ENCODE measurements at places on chromosomes 7 and 10. TPM values are rescaled to one million over a fixed set of nuclear protein-coding genes. Genes with fewer than 3 reads are reported as not detected.
A peak's percentile ranks its signal among the peaks of the same experiment; 100 is the strongest.

DNA sequence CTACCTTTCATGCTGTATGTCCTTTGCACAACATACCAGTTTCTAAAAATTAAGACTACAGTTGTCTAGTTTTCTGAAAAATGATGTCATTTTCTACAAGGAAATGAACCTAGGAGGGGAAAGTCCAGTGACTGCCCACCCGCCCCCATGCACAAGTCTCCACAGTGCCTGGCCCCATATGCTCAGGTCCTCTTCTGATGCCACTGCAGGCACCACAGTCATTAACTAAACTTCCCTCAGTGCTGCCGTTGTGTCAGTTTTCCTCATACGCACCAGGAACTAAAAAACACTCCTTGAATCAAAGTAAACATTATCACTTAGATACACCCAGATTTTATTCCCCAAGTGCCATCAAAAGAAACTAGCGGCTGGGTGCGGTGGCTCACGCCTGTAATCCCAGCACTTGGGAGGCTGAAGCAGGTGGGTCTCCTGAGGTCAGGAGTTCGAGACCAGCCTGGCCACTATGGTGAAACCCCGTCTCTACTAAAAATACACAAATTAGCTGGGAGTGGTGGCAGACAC lies 6.9 kb upstream of the TNS3 start:
- H3K36me3 ChIP-seq, result no peaks in the 10 kb centered on the region
- no peak for DNase-seq
- no peaks in the 10 kb centered on the region for H3K4me1 ChIP-seq
- no peak overlapping the region for H3K4me3 ChIP-seq

GRCh38 chr7:112104120-112104519 lies 102.1 kb downstream of the DOCK4 start:
- H3K27me3 ChIP-seq, result no peaks in the 10 kb centered on the region
- H3K36me3 ChIP-seq, result no peaks in the 10 kb centered on the region
- H3K4me1 ChIP-seq, result no peaks in the 10 kb centered on the region
- DNase-seq, result no peak
- no peak overlapping the region for H3K27ac ChIP-seq

GRCh38 chr10:29119374-29119773 lies 169.5 kb upstream of the LYZL1 start:
- no peaks in the 10 kb centered on the region for H3K36me3 ChIP-seq
- no peak for DNase-seq
- H3K4me1 ChIP-seq, result peaks cover 11% of the 10 kb centered on the region
- H3K27me3 ChIP-seq, result no peaks in the 10 kb centered on the region
- no peak overlapping the region for H3K4me3 ChIP-seq

DNA sequence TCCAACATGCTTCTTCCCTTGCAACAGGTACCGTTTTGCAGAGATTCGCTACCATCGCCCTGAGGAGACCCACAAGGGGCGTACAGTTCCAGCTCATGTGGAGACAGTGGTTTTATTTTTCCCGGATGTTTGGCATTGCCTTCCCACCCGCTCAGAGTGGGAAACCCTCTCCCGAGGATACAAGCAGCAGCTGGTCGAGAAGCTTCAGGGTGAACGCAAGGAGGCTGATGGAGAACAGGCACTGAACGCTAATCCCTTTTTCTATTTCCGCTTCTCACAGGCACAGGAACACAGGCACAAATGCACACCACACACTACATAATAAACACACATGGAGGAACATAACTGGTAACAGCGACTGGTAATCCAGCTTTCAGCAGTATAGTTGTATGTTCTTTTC lies 35.2 kb downstream of the CCAR1 start:
- no peak for DNase-seq
- no peak overlapping the region for H3K27ac ChIP-seq
- no peaks in the 10 kb centered on the region for H3K27me3 ChIP-seq
- no peak overlapping the region for H3K4me3 ChIP-seq
- no peaks in the 10 kb centered on the region for H3K4me1 ChIP-seq

DNA sequence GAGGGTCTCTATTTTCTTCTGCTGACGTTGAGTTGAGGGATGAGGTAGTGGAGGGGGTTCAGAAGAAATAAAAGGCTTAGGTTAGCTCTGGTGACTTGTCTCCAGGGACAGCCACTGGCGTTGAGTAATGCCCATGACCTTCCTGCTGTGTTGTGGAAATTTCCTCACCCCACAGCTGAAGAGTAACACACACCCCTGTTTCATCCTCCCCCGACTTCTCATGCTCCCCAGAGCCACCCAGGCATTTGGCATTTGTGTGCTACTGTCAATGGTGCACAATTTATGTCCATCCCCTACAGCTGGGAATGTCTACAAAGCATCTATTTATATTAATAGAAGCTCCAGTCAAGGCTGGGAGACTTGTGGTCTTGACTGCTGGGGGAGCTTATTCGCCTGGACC lies 4.7 kb upstream of the TMEM72 start:
- no peaks in the 10 kb centered on the region for H3K36me3 ChIP-seq
- no peak overlapping the region for H3K4me3 ChIP-seq
- DNase-seq, result no peak

DNA sequence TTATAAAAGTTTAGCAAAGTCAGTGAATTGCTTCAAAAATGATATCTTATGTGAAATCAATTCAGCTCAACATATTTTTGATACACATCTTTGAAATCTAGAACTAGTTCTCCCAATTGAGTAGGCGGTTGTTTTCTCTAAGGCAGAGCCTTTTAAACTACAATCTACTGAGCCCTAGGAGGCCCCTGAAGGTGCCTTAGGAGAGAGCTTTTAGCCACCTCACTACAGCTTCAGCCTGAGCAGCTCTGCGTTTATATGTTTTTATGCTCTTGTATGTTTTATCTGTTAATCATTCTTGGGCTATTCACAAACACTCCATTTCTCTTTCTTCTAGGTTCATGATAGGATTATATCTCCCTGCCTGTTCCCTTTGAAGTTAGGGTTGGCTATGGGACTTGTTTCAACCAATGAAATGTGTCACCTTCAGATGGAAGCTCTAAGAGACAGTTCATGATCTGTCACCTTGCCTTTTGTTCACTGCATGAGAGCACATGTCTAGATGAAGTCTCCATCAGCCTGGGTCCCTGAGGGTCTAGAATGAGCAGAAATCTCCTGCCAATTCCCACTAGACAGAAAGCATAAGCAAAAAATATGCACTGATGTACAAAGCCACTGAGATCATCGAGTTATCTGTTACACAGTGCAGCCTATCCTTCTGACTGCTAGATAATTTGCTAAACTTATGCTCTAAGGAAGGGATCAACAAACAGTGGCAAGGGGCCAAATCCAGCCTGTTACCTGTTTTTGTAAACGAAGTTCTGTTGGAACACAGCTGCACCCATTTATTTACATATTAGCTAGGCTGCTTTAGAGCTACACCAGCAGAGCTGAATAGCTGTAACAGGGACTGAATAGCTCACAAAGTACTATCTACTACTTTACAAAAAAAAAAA lies 128.5 kb upstream of the CDK1 start:
- no peak for DNase-seq
- H3K27me3 ChIP-seq, result no peaks in the 10 kb centered on the region
- peaks cover 13% of the 10 kb centered on the region for H3K4me1 ChIP-seq
- H3K27ac ChIP-seq, result no peak overlapping the region
- H3K4me3 ChIP-seq, result no peak overlapping the region
- H3K36me3 ChIP-seq, result no peaks in the 10 kb centered on the region

GRCh38 chr7:134941185-134941900 lies 45.0 kb upstream of the AGBL3 start:
- H3K4me1 ChIP-seq, result peaks cover 20% of the 10 kb centered on the region
- H3K27ac ChIP-seq, result no peak overlapping the region

DNA sequence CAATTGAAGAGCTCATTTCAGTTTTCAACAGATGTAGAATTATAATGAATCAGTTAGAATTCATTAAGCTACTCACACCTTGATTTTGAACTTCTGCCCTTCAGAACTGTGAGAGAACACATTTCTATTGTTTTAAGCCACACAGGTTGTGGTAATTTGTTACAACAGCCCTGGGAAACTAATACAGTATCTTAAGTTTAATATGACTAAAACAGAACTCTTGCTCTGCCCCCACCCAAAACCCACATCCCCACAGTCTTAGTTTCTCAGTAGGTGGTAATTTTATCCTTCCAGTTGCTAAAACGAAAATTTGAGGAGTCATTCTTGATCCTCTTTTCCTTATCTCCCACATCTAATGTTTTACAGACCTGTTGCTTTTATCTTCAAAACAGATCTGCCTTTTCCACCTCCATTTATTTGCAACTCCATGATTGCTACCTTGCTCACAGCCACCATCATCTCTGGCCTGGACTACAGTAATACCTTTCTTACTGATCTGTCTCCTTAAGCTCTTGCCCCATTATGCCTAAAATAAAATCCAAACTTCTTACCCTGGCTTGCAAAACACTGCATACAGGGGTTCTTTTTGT lies 72.8 kb upstream of the NXPH1 start:
- H3K36me3 ChIP-seq, result no peaks in the 10 kb centered on the region
- H3K4me1 ChIP-seq, result no peaks in the 10 kb centered on the region
- DNase-seq, result no peak
- no peaks in the 10 kb centered on the region for H3K27me3 ChIP-seq

- no peak for DNase-seq
- no peak overlapping the region for H3K27ac ChIP-seq
- H3K27me3 ChIP-seq, result no peaks in the 10 kb centered on the region
- H3K4me3 ChIP-seq, result no peak overlapping the region
- H3K36me3 ChIP-seq, result no peaks in the 10 kb centered on the region
- peaks cover 12% of the 10 kb centered on the region for H3K4me1 ChIP-seq
Measured at GRCh38 chr10:98880971-98881370, 354.7 kb downstream of the HPSE2 start.

DNA sequence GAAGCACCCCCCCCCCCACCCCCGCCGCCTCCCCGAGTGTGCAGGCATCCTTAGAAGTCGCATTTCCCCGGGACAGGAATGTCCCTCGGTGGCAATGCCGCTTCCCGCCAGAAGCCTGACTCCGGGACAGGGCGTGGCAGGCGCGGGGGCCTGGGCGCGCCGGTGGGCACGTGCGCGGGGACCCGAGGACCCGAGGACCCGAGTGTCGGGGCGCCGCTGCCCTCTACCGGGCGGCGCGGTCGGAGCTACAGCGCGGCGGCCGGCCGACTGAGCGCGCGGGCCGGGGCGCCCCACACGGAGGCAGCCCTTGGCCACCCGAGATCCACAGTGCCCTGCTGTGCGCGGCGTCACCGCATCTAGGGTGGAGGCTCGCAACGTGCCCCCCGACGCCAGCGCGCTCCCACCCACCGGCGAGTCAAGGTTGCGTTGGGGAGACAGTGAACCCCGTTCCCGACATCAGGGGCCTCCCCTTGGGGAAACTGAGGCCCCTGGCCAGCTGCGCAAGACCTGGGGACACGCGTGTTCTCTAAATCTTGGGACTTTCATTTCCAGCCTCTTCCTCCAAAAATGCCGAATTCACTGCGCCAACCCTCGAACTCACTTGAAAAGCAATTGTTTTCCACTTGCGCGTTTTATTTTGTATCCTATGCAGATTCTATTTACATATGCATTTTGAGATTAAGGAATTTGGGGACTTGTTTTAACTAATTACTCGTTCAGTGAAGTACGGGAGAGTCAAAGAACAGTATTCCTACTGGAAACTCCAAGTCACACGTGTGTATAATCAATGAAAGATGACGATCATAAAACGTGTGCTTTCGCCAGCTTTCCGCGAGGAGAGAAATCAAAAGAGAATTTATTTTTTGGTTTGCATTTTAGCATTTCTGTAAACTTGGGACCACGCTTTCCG lies 3.1 kb upstream of the CUX1 start:
- peak; percentile 50 for DNase-seq
- peaks cover 8% of the 10 kb centered on the region for H3K27me3 ChIP-seq
- H3K36me3 ChIP-seq, result no peaks in the 10 kb centered on the region
- H3K4me1 ChIP-seq, result peaks cover 25% of the 10 kb centered on the region

DNA sequence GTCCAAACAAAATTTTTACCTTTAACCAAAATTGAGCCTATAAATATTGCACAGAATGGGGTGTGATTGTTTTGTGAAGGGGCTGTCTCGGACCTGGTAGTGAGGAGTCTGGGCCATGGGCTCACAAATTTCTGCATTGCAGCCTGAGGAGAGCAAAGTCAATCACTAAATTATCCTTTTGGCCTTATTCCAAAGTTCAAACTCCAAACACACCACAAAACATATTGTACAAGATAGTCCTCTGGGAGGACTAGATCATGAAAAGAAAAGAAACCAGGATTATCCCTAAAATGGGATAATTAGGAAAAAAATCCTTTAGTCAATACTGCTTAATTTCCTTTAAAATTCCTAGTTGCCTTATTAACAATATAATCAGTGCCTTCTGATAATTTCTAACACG lies 115.5 kb downstream of the BUB3 start:
- no peak overlapping the region for H3K4me3 ChIP-seq
- peaks cover 5% of the 10 kb centered on the region for H3K27me3 ChIP-seq
- H3K27ac ChIP-seq, result no peak overlapping the region
- no peaks in the 10 kb centered on the region for H3K4me1 ChIP-seq
- no peaks in the 10 kb centered on the region for H3K36me3 ChIP-seq

GRCh38 chr7:98294798-98295382 lies 13.4 kb downstream of the BRI3 start:
- peak; percentile 82 for DNase-seq
- H3K4me1 ChIP-seq, result peaks cover 9% of the 10 kb centered on the region
- no peak overlapping the region for H3K27ac ChIP-seq
- H3K27me3 ChIP-seq, result no peaks in the 10 kb centered on the region
- H3K36me3 ChIP-seq, result no peaks in the 10 kb centered on the region

GRCh38 chr10:131070856-131071255 lies 240.7 kb downstream of the TCERG1L start:
- no peak for DNase-seq
- no peaks in the 10 kb centered on the region for H3K36me3 ChIP-seq
- H3K27ac ChIP-seq, result no peak overlapping the region
- H3K27me3 ChIP-seq, result no peaks in the 10 kb centered on the region
- no peaks in the 10 kb centered on the region for H3K4me1 ChIP-seq

DNA sequence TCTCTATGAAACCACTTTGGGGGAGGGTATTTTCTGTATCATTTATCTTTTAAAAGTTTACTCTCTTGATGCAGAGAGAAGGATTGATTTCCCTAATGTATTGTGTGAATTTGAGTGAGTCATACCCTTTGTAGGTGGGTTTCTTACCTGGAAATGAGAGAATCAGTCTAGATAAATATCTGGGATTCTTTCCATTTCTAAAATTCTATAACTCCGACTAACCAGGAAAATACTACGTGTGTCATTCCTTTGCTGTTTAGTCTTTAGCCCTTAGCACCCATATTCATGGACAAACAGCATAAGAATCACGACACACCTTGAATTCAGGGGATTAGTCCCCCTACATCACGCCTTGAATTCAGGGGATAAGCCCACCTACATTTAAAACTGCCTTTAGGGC lies 139.1 kb downstream of the GATA3 start:
- no peaks in the 10 kb centered on the region for H3K36me3 ChIP-seq
- no peaks in the 10 kb centered on the region for H3K4me1 ChIP-seq
- peaks cover 6% of the 10 kb centered on the region for H3K27me3 ChIP-seq
- no peak overlapping the region for H3K4me3 ChIP-seq

- peaks cover 3% of the 10 kb centered on the region for H3K36me3 ChIP-seq
- no peaks in the 10 kb centered on the region for H3K4me1 ChIP-seq
- DNase-seq, result no peak
- H3K4me3 ChIP-seq, result no peak overlapping the region
- H3K27ac ChIP-seq, result no peak overlapping the region
Measured at GRCh38 chr7:38753347-38753746, 122.2 kb upstream of the AMPH start.

- H3K27me3 ChIP-seq, result no peaks in the 10 kb centered on the region
- peak; percentile 28 for DNase-seq
- H3K4me1 ChIP-seq, result no peaks in the 10 kb centered on the region
- no peaks in the 10 kb centered on the region for H3K36me3 ChIP-seq
Measured at GRCh38 chr10:94286901-94287300, 75.8 kb downstream of the NOC3L start.

The DOCK1 gene
- 30.6 TPM for total RNA-seq

The ITIH5 gene
- 0.11 TPM for total RNA-seq

The ZNF736 gene
- 3.8 TPM for total RNA-seq

The AGBL3 gene
- total RNA-seq, result 1.7 TPM

The MRLN gene
- not detected for total RNA-seq

The SPDYE6 gene
- 0.18 TPM for total RNA-seq

Measured in cardiac muscle cell (in vitro differentiated cells and primary cell).